Nephron progenitor cell (in vitro differentiated cells): ENCODE measurements at places on chromosomes 12 and 14.

- no peak overlapping the region for H3K27ac ChIP-seq
- no peak for DNase-seq
- no peaks in the 10 kb centered on the region for H3K4me1 ChIP-seq
- no peak overlapping the region for H3K4me3 ChIP-seq
- no peaks in the 10 kb centered on the region for H3K27me3 ChIP-seq
These were observed 917.0 kb downstream of the LRFN5 start for GRCh38 chr14:42523666-42524065.

DNA sequence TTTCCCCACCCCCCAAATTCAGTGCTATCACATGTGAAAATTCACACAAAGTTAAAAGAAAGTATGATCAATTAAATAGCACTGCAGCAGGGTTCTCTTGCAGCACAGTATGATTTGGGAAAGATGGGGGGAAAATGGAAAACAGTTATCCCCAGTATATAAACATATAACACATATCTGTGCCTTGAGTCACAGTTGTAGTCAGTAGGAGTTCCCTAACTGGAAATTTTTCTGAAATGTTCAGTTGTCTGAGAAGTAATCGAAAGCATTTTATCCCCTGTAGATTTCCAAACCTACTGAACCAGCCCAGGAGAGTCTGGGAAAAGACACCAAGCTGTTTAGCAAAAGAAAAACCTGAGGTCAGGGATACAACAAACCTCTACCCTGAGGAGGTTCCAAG, 47.0 kb downstream of the C12orf50 start:
- H3K4me3 ChIP-seq = no peak overlapping the region
- H3K36me3 ChIP-seq = no peaks in the 10 kb centered on the region
- H3K27ac ChIP-seq = no peak overlapping the region

- no peaks in the 10 kb centered on the region for H3K27me3 ChIP-seq
- H3K4me3 ChIP-seq = no peak overlapping the region
- H3K27ac ChIP-seq = no peak overlapping the region
- no peaks in the 10 kb centered on the region for H3K4me1 ChIP-seq
- DNase-seq = no peak
- no peaks in the 10 kb centered on the region for H3K36me3 ChIP-seq
These were observed 126.7 kb downstream of the EPS8 start for GRCh38 chr12:15662303-15662980.

DNA sequence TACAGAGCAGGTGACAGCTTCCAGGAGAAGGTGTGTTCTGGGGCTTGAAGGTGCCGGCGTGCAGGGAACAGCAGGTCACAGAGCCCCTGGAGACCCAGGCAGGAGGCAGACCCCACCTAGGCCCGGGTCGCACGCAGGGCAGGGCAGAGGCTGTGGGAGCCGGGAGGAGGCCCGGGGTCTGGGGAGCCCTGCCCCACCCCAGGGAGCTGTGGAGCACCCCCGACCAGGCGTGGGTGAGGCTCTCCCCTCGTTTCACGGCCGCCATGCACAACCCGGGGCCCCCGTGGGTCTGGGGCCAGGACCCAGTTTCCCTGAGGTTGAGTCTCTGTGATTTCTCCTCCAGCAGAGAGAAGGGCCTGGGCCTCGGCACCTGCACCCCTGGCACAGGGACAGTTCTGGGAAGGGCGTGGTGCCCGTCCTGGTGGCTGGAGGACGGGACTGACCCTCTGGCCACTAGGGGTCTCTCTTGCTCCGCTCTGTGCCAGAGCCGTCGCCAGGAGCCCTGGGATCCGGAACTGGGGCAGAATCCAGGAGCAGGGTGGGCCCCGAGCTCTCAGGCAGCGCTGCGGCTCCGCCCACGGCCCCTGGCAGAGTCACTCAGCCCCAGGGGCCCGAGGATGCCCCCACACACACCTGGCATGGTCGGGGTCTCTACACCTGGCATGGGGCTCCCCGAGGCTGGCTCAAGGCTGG, 75.2 kb upstream of the FBRSL1 start:
- peak; percentile 89 for DNase-seq
- peaks cover 26% of the 10 kb centered on the region for H3K4me1 ChIP-seq
- no peaks in the 10 kb centered on the region for H3K36me3 ChIP-seq
- H3K27ac ChIP-seq = no peak overlapping the region
- peaks cover 26% of the 10 kb centered on the region for H3K27me3 ChIP-seq
- no peak overlapping the region for H3K4me3 ChIP-seq

DNA sequence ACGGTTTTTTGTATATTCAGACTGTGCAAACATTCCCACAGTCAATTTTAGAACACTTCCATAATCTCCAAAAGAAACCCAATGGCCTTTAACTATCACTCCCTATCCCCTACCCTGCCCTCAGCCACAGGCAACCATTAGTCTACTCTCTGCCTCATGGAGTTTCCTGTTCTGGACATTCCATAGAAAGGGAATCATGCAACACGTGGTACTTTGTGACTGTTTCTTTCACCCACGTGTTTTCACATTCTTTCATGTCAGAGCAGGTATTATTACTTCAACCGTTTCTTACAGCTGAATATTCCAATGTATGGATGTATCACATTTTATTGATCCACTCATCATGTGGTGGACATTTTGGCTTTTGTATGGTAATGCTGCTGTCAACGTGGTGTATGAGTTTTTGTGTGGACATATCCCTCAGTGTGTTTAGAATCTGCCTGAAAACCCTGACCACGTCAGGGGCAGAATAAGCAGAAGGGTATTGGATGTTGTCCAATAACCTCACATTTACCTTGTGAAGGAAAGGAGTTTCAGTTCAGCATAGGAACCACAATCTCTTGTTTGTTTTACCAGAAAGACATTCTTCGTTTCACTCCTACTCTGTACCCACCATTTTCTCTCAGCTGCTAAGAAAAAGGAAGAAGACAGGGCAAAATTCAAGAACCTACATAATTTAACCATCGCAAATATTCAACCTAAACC, 107.5 kb upstream of the DYRK2 start:
- DNase-seq = no peak
- H3K27ac ChIP-seq = no peak overlapping the region
- peaks cover 8% of the 10 kb centered on the region for H3K4me1 ChIP-seq
- no peaks in the 10 kb centered on the region for H3K36me3 ChIP-seq

DNA sequence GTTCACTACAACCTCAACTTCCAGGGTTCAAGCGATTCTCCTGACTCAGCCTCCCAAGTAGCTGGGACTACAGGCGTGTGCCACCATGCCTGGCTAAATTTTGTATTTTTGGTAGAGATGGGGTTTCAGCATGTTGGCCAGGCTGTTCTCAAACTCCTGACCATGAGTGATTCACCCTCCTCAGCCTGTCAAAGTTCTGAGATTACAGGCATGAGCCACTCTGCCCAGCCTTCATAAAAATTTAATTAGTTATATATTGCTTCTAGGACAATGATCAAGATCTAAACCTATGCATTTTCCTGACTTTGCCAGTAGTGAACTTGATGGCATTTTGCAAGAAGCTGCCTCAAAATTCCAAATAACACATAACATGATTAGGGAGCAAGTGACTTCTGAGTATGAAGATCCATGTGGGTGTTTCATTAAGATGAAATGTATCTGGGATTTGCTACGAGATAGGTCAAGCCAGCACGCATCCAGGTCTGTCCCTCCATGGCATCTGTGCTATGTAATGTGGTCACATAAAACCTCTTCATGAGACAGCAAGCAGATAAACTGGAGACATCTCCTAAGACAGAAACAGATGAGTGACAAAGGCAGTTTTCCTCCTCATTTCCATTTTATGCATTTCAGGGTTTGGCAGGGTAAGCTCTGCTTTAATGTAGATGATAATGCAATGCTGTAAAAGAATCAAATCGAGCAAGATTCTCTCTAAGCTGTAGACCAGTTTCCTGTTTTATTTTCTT, 319.4 kb upstream of the ATP2B1 start:
- H3K27ac ChIP-seq = no peak overlapping the region
- no peak overlapping the region for H3K4me3 ChIP-seq
- no peaks in the 10 kb centered on the region for H3K36me3 ChIP-seq
- peaks cover 7% of the 10 kb centered on the region for H3K27me3 ChIP-seq
- no peak for DNase-seq
- peaks cover 15% of the 10 kb centered on the region for H3K4me1 ChIP-seq

DNA sequence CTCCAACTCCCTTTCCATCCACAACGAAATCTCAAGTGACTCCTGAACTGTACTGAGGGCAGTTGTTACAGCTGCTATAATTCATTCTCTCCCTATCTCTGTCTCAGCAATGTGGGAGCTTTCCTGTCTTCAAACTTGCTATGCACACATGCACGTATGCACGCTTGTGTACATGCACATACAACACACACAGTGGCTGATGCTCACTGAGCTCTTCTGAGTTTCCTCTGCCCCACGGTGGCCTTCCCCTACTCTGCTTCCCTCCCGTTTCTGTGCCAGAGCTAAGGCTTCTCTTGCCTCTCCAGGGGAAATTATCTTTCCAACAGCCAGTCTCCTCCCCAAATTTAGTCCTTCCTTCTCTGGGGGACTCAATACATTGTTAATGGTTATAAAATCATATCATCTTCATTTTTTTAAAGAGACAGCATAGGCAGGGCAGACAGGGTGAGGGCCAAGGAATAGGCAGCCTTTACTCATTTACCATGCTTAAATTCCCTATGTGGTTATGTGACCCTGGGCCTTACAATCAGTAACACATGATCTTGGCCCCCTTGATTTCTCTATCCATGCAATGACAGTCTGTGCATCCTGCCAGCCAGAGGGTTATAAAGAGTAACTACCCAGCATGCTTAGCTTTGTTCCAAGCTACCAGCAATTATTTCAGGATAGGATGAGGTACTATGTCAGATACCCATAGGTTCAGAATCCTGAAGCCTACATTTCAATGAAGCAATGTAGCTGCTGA, 111.9 kb upstream of the HMGA2 start:
- no peak for DNase-seq
- H3K27ac ChIP-seq = no peak overlapping the region
- no peaks in the 10 kb centered on the region for H3K36me3 ChIP-seq
- H3K27me3 ChIP-seq = peaks cover 4% of the 10 kb centered on the region

GRCh38 chr12:89977405-89978085, 268.9 kb upstream of the ATP2B1 start:
- no peak overlapping the region for H3K4me3 ChIP-seq
- peaks cover 29% of the 10 kb centered on the region for H3K4me1 ChIP-seq
- DNase-seq = no peak
- H3K36me3 ChIP-seq = no peaks in the 10 kb centered on the region
- H3K27ac ChIP-seq = no peak overlapping the region

GRCh38 chr14:63266106-63266505, 52.6 kb downstream of the GPHB5 start:
- H3K27me3 ChIP-seq = no peaks in the 10 kb centered on the region
- H3K4me3 ChIP-seq = no peak overlapping the region
- DNase-seq = no peak

- H3K36me3 ChIP-seq = peaks cover 5% of the 10 kb centered on the region
- no peak overlapping the region for H3K27ac ChIP-seq
- H3K27me3 ChIP-seq = peaks cover 12% of the 10 kb centered on the region
- no peak for DNase-seq
- no peak overlapping the region for H3K4me3 ChIP-seq
- peaks cover 74% of the 10 kb centered on the region for H3K4me1 ChIP-seq
These were observed 174.5 kb downstream of the TSPAN9 start for GRCh38 chr12:3251691-3252090.

GRCh38 chr14:38994731-38995130, 108.3 kb downstream of the SEC23A start:
- no peaks in the 10 kb centered on the region for H3K36me3 ChIP-seq
- H3K4me1 ChIP-seq = peaks cover 1% of the 10 kb centered on the region
- peak overlapping the region; percentile 8 for H3K27ac ChIP-seq

GRCh38 chr12:117850048-117850447, 118.7 kb downstream of the KSR2 start:
- DNase-seq = peak; percentile 49
- H3K36me3 ChIP-seq = no peaks in the 10 kb centered on the region
- H3K27me3 ChIP-seq = peaks cover 33% of the 10 kb centered on the region
- peaks cover 13% of the 10 kb centered on the region for H3K4me1 ChIP-seq

GRCh38 chr12:30794020-30794419, 39.3 kb upstream of the CAPRIN2 start:
- H3K27ac ChIP-seq = no peak overlapping the region
- DNase-seq = no peak
- no peak overlapping the region for H3K4me3 ChIP-seq
- peaks cover 16% of the 10 kb centered on the region for H3K36me3 ChIP-seq
- peaks cover 23% of the 10 kb centered on the region for H3K4me1 ChIP-seq

GRCh38 chr14:71591929-71592328, 340.3 kb upstream of the RGS6 start:
- H3K27me3 ChIP-seq = no peaks in the 10 kb centered on the region
- no peak overlapping the region for H3K27ac ChIP-seq
- H3K36me3 ChIP-seq = peaks cover 13% of the 10 kb centered on the region
- peaks cover 10% of the 10 kb centered on the region for H3K4me1 ChIP-seq
- DNase-seq = no peak

DNA sequence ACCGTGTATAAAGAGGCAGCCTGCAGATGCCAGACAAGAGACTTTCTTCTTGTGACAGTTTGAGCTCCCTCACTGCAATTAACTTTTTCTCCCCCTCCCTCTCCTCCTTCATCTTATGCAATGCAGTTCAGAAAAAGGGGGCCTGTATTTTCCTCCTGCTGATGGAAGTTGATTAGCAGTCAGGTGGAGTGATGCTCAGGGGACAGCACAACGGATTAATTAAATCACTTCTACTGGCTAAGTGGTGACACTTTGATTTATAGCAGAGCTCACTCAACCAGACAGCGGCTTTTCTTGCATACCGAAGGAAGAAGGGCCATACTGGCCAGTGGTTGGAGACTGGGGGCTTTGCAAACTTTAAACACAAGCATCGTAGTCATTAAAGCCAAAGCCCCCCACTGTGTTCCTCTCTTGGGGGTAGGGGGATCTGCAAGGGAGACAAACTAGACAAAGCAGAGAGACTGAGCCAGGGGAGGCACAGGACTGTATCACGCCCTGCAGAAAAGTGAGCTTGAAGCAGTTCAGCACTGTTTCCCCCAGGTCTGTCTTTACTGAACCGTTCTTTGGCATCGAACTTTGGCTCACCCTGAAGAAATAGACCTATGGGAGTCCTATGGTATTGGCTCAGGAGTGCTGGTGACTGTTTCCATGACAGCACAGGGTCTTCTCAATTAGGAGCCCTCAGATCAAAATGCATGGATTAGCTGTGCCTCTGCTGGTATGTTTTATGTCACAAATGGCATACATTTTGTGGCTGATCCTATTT, 47.7 kb downstream of the SPRING1 start:
- H3K4me1 ChIP-seq = peaks cover 57% of the 10 kb centered on the region
- peaks cover 38% of the 10 kb centered on the region for H3K27me3 ChIP-seq
- peak overlapping the region; percentile 96 for H3K27ac ChIP-seq
- peak overlapping the region; percentile 12 for H3K4me3 ChIP-seq
- H3K36me3 ChIP-seq = no peaks in the 10 kb centered on the region
- peak; percentile 44 for DNase-seq

DNA sequence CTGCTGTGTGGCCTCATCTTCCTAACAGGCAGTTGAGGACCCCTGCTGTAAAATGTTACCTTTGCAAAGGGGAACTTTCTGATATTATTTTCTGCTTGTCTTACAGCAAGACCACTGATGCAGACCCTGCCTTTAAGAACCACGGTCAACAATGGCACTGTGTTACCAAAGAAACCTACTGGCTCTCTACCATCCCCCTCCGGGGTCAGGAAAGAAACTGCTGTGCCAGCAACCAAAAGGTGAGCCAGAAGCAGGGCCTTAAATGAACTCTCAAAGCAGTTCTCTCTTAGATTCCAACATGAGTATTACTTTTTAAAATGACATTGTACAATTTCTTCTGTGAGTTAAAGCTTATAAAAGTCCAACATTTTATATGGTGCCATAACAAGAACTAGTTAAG, 72.2 kb downstream of the EML1 start:
- H3K4me3 ChIP-seq = no peak overlapping the region
- no peak overlapping the region for H3K27ac ChIP-seq
- H3K36me3 ChIP-seq = peaks cover 63% of the 10 kb centered on the region
